ENCODE measurements at places on chromosomes 11 and 22.
A peak's percentile ranks its signal among the peaks of the same experiment; 100 is the strongest.

GRCh38 chr22:36454916-36455570 lies 26.4 kb downstream of the TXN2 start:
- peak; percentile 66 for DNase-seq

GRCh38 chr11:2358754-2359442 lies 18.2 kb upstream of the CD81 start:
- DNase-seq, result no peak

GRCh38 chr11:125335106-125335505 lies 161.0 kb downstream of the FEZ1 start:
- DNase-seq, result no peak

GRCh38 chr11:58465690-58466089 lies 23.7 kb upstream of the OR5B12 start:
- DNase-seq, result no peak

- no peak for DNase-seq
Observed at GRCh38 chr11:17351172-17351509, 459 bp upstream of the NCR3LG1 start.

DNA sequence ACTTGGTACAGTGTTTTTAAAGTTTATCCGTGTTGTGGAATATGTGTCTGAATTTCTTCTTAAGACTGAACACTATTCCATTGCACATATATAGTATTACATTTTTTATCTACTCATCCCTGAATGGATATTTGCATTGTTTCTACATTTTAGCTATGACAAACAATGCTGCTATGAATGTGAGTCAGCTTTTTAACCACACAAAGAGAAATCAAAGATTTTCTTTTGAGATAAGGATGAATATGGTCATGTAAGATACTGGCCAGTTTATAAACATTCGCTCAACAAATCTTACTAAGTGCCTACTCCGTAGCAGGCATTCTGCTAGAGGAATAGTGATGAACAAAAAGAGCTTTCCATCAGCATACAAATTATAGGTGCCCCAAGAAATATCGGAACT lies 16.5 kb upstream of the OR9G4 start:
- no peak for DNase-seq

- no peak for DNase-seq
Observed at GRCh38 chr11:87463486-87464102, 425.9 kb downstream of the TMEM135 start.

GRCh38 chr22:29292379-29292778 lies 14.1 kb upstream of the GAS2L1 start:
- DNase-seq, result no peak

GRCh38 chr11:69413993-69414392 lies 67.5 kb upstream of the LINC01488 start:
- no peak for DNase-seq

- no peak for DNase-seq
Observed at GRCh38 chr11:118895093-118896039, 11.7 kb downstream of the CXCR5 start.

- DNase-seq, result no peak
Observed at GRCh38 chr11:76644591-76644990, 26.0 kb downstream of the LRRC32 start.

- no peak for DNase-seq
Observed at GRCh38 chr11:69880826-69881445, 61.7 kb upstream of the FGF3 start.

DNA sequence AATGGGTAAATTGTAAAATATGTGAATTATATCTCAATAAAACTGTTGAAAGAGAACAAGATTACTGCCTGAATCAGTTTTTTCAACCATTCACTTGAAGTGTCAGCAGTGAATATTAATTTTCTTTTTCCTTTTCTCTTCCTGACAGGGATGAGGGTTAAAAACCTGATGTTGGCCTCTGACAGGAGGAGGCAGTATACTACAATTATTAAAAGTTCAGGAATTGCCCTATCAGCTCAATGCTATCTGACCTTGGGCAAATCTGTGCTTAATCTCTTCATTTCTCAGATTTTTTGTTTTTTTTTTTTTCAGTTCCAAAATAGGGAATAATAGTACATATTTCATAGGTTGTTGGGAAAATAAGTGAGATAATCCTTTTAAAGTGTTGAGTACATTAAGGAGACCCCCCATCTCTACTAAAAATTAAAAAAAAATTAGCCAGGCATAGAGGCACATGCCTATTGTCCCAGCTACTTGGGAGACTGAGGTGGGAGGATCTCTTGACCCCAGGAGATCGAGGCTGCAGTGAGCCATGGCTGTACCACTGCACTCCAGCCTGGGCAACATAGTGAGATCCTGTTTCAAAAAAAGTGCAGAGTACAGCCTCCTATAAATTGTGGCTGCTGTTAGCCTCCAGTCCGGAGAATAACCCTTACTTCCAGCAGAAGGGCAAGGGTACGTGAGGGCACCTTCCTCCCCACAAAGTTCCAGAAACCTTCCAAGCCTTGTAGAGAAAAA lies 48.8 kb downstream of the TRIM44 start:
- DNase-seq, result no peak

DNA sequence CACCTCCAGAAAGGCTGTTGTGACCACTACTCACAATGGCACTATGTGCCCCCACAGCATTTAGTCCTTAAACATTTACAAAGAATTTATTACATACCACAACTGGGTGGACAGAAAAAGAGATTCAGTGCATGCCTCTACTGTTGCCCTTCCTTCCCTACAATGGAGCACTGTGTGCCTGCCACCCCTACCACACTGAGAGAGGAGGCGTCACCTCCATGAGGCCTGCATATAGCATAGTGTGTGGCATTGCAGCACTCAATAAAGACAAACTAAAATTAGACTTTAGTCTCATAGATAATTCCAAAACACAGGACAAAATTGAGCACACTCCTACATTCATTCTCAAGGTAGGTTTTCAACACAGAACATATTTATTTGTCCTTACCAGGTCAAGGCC lies 25.8 kb downstream of the THAP12 start:
- no peak for DNase-seq

- no peak for DNase-seq
Observed at GRCh38 chr22:36467946-36468345, 13.5 kb downstream of the TXN2 start.

DNA sequence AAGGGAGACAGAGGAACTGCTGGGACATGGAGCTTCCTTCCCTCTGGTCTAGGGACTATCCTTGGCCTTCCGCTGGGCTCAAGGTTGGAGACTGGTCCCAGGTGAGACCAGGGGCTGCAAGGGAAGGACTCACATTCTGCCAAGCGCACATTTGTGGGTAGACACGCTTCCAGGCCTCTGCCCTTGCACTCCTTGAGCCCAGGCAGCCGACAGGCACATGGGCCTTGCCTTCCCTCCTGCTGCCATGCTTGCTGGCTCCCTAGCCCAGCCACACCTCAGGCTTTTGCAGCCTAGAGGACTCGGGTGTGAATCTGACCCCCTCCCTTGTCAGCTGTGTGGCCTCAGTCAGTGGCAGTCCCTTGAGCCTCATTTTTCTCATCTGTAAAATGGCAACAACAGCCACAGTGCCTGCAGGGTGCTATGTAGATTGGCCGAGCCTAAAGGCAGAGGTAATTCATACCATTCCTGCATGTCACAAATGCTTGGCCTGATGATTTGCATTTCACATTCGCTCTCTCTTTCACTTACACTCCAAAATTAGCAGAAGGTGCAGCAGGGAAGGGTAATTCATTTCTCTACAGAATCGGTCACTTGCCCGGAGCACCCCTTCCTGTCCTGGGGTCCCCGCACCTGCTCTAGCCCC lies 57.6 kb upstream of the NECTIN1 start:
- DNase-seq, result no peak

- DNase-seq, result no peak
Observed at GRCh38 chr11:39589391-39589790, 1870.1 kb downstream of the LRRC4C start.

- no peak for DNase-seq
Observed at GRCh38 chr11:8098879-8099278, 17.9 kb downstream of the TUB start.

DNA sequence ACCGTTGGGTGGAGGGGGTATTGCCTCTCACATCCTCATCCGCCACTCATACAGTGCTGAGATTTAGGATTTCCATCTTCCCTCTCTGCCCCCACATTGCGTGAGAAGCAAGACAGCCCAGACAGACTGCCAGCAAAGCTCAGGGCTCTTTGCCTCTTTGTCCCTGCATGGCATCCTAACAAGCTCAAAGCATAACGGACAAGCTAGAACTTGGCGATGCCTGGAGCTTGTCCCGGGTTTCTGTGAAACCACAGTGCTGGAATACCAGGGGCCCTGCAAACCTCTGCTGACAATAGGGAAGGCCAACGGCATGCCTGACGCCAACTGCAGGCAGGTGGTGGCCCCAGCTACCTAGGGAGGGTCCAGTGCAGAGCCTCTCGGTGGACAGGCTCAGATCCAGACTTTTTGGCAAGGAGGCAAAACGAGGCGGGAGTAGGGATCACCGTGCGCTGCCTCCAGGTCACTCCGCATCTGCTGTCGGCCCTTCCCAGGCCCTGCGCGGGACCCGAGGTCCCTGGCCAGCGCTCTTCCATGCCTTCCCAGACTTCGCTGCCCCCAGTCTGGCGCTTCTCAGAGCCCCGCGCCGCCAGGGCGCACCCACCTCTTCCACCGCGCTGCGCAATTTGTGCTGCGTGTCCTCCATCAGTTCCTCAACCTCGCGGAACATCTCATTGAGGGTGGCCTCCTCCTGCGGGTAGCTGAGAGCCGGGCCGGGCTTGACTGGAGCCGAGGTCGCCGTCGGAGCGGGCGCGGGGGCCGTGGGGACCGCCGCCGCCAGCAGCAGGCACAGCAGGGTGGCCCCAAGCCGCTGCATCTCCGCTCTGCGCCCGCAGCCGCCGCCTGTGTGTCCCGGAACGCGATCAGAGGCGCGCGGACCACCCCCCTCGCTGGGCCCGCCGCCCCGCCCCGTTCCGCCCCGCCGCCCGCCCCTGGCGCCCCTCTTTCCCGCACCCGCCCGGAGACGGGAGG lies at the start of gene DKK3:
DKK3 (minus strand) TSS at position 858 of the 969 bp plus-strand sequence; CDS start at position 814, 44 bp downstream.
- DNase-seq, result peak; percentile 44

- no peak for DNase-seq
Observed at GRCh38 chr11:61963282-61964057, 4.0 kb downstream of the FTH1 start.

- DNase-seq, result no peak
Observed at GRCh38 chr11:119206511-119207414, 624 bp downstream of the CBL start.

- DNase-seq, result no peak
Observed at GRCh38 chr11:113532697-113533424, 57.7 kb upstream of the DRD2 start.

- DNase-seq, result no peak
Observed at GRCh38 chr22:38826386-38826785, 17.4 kb downstream of the NPTXR start.

DNA sequence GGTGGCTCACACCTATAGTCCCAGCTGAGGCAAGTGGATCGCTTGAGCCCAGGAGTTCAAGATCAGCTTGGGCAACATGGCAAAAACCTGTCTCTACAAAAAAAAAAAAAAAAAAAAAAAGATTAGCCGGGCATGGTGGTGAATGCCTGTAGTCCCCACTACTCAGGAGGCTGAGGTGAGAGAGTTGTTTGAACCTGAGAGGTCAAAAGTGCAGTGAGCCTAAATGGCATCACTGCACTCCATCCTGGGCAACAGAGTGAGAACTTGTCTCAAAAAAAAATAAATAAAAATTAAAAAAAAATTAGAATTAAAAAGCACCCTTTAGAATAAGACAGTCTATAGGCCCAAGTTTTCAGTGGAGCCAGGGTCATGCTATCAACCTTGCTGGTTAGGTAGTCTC lies 95.5 kb downstream of the PDHX start:
- DNase-seq, result no peak

- peak; percentile 83 for DNase-seq
Observed at GRCh38 chr11:68959465-68960293, 21.1 kb downstream of the MRGPRD start.

- no peak for DNase-seq
Observed at GRCh38 chr11:9053316-9054035, 37.9 kb downstream of the SCUBE2 start.

- no peak for DNase-seq
Observed at GRCh38 chr22:26586556-26587325, 3.2 kb downstream of the TPST2 start.

DNA sequence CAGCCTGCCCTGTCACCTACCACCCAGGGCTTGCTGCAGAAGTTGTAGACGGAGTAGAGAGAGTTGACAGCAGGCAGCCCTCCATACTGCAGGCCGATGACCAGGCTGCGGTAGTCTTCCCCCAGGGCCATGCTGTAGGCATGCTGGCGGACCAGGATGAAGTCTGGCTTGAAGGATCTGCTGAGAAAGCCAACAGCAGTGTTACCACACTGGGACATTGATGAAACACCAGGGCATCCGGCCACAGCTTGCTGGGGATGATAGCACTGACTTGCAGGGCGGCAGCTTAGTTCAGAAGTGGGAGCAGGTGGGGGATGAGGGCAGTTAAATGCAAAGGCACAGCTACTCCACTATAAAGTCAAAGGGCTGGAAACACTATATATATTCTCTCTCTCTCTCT lies 67.4 kb downstream of the TIMP3 start:
- DNase-seq, result no peak

GRCh38 chr11:96036863-96037262 lies 113.0 kb upstream of the MTMR2 start:
- DNase-seq, result no peak

- no peak for DNase-seq
Observed at GRCh38 chr11:133134314-133135173, 397.8 kb downstream of the OPCML start.

DNA sequence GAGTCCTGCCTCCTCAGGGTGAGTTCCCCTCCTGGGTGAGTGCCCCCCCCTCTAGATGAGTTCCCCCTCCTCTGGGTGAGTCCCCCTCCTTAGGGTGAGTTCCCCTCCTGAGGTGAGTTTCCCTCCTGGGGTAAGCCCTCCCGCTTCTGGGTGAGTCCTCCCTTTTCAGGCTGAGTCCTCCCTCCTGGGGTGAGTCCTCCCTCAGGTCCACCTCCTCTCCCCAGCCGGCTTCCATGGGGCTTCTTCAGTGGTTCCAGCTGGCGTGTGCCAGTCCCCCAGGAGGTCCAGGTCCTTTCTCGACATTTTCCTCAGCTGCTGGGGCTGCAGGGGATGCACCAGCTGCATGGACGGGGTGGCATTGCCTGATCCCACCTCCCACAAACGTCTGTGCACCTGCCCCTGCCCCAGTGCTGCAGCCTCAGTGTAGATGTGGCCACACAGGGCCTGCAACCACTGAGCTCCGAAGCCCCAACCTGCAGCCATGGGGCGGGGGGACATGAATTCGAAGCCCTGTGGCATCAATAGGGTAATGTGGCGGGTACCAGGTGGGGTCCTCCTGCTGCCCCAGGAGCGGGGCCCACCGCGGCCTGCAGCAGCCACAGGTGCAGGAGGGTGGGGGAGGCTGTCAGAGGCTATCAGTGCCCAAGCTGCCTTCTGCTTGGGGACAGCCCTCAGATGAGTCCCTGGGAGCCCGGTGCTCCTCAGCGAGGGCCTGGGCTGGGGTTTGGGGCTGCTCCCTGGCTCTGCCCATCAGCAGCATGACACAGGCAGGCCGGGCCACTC lies 101.3 kb upstream of the FGF3 start:
- no peak for DNase-seq

- no peak for DNase-seq
Observed at GRCh38 chr11:128724891-128725611, 31.2 kb downstream of the FLI1 start.

GRCh38 chr11:75470476-75471080 lies 37.6 kb upstream of the KLHL35 start:
- no peak for DNase-seq

GRCh38 chr11:65502274-65502554 lies 3.4 kb downstream of the MALAT1 start:
- no peak for DNase-seq

GRCh38 chr11:1118755-1119603 lies 38.8 kb upstream of the MUC5AC start:
- DNase-seq, result no peak

- DNase-seq, result no peak
Observed at GRCh38 chr11:2450321-2451041, 5.7 kb downstream of the KCNQ1 start.

- DNase-seq, result no peak
Observed at GRCh38 chr22:43404673-43405385, 7.0 kb upstream of the MPPED1 start.

All from cerebellar nuclear complex (tissue), 1 donor.